ENCODE measurements at places on chromosomes 4 and X.
A peak's percentile ranks its signal among the peaks of the same experiment; 100 is the strongest.

- no peak for DNase-seq
Measured at GRCh38 chr4:127957105-127957504, 7.9 kb downstream of the MFSD8 start.

GRCh38 chrX:74492720-74493201 lies 71.5 kb downstream of the SLC16A2 start:
- peak; percentile 0 for DNase-seq

- peak; percentile 34 for DNase-seq
Measured at GRCh38 chr4:36385951-36386571, 104.6 kb downstream of the DTHD1 start.

DNA sequence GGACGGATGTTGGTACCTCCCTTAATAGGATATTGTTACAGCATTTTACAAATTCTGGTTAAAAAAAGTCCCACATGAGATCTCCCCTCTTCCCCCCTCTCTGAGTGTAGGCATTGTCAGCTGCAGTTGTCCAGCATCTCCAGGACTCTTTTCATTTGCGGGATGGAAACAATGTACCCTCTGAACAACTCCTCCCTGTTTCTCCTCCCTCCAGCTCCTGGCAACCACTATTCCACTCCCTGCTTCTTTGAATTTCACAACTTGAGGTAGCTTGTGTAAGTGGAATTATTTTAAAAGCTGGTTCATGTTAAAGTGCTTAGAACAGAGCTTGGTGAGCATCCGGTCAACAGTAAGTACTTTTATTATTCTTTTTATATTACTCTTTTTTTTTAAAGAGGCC lies 69.8 kb downstream of the TBL1X start:
- DNase-seq, result no peak

GRCh38 chrX:106649523-106650428 lies 38.0 kb downstream of the RADX start:
- no peak for DNase-seq

GRCh38 chr4:151004222-151004621 lies 10.9 kb downstream of the LRBA start:
- DNase-seq, result no peak

DNA sequence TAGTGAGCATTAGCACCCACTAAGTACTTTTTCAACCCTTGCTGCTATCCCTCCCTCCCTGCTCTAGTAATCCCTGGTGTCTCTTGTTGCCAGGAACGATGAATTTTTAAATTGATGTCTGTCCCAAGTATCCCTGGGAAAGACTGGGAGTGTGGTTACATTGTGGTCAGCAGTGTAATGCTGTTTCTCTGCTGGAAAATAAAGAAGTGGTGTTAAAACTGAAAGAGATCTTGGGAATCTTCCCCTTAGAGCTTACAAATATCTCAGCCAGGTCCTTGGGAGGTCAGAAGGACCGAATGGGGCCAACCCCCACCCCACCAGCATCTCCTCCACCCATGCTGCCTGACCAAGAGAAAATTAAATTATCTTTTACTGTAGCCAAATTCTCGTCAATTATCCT lies 174.5 kb upstream of the MXRA5 start:
- no peak for DNase-seq

DNA sequence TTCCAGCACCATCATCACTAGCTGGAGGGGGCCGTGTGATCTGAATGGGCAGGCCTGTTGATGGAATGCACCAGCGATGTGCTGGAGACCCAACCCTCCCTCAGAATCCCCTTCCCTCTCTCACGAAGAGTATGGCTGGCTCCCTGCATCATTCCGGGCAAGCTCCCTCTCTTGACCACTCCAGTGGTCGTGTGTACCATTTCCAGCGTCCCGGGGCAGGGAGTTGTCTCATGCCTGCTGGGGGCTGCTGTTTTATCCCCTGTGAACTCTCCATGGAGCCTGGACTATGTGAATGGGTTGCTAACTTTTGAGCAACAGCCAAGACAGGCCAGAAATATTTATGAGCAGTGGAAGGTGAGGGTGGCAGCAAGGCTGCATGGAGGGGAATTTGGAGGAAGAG lies 8.1 kb downstream of the CSAG1 start:
- DNase-seq, result no peak

DNA sequence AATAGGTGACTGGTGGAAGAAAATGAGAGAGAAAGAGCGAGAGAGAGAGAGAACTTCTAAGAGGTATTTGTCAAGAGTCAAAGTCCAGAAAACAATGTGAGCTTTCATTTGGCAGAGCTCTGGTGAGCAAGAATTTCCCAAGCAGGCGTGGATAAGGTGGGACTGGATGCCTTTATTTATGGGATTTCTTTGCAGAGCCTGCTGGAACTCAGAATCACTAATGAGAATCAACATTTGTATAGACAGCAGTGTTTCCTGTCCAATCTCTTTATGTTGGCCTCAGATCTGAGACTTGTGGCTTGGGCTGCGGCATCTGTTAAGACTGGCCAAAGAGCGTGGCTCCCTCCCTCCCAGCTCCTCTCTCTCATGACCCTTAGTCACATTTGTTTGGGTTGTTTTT lies 67.9 kb upstream of the TBL1X start:
- no peak for DNase-seq

Data from OCI-LY7 (cell line).